ENCODE measurements at places on chromosomes 6 and 20.

DNA sequence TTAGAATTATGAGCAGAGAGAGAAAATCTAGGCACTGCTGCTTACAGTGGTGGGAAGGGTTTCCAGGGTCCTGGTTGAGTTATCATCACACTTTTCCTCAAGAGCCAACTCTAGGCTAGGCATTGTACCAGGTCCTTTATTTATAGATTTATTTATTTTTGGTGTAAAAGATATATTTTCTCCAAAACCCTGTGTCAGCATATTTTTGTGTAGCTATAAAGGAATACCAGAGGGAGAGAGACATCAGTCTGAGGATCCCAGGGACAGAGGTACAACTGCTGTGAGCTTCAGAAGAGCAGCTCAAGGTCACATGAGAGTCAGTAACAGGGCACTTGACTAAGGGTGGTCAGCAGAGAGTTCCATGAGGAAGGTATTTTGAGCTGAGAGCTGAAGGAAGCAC, 159.7 kb downstream of the SLC35B3 start:
- no peak for DNase-seq

DNA sequence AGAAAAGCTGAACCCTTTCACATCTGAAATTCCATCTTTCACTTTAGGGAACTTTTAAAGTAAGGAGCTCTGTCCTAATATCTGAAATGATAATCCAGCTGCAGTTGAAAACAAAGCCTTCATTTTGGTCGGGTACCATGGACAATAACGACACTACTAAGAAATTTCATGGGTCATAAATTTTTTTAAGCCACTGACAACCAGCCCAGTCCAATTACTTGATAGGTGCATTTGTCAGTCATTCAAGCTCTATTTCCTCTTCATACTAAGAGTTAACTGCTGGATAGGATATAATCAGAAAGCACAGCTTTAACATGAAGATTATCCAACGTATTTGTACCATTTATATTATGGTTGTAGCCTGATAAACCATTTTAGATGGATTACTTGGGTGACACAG, 52.5 kb downstream of the MMUT start:
- no peak for DNase-seq

- no peak for DNase-seq
Observed at GRCh38 chr6:27977387-27977786, 20.3 kb downstream of the OR2B6 start.

- DNase-seq = no peak
Observed at GRCh38 chr6:156449569-156449968, 327.6 kb upstream of the ARID1B start.

- no peak for DNase-seq
Observed at GRCh38 chr6:117264692-117265409, 507 bp upstream of the VGLL2 start.

GRCh38 chr6:139149383-139149782, 14.5 kb downstream of the HECA start:
- DNase-seq = no peak

- DNase-seq = no peak
Observed at GRCh38 chr6:122432816-122433215, 33.4 kb downstream of the HSF2 start.

- no peak for DNase-seq
Observed at GRCh38 chr6:150271172-150271500, 97.7 kb upstream of the IYD start.

- DNase-seq = no peak
Observed at GRCh38 chr6:39432330-39433025, 110.0 kb upstream of the KCNK16 start.

- DNase-seq = no peak
Observed at GRCh38 chr6:166940643-166941068, 15.7 kb downstream of the RNASET2 start.

DNA sequence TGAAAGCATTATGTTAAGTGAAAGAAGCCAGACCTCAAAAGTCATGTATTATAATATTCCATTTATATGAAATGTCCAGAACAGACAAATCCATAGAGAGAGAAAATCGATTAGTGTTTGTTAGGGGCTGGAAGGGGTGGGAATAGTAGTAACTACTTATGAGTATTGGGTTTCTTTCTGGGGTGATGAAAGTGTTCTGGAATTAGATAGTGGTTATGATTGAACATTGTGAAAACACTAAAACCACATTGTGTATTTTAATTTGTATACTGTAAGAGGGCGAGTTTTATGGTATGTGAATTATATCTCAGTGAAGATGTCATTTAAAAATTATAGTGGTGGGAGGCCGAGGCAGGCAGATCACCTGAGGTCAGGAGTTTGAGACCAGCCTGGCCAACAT, 52.0 kb upstream of the KIF13A start:
- no peak for DNase-seq

DNA sequence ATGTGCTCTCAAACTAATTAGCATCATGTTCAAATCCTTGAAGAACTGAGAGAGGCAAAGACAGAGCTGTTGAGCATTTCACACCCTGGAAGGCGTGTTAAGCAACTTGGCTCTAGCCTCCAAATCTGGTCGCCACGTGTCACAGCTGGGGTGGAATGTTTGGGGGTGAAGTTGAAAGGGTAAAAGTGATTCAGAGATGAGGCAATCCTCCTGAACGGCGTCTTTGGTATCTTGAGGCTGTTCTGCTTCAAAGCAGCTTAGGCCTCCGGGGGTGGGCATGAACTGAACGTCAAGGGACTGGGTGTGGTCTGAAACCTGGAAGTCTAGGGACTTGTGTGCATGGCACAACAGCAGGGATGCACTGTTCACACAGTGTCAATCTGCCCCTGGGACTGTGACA, 62.3 kb downstream of the TRAM2 start:
- no peak for DNase-seq

DNA sequence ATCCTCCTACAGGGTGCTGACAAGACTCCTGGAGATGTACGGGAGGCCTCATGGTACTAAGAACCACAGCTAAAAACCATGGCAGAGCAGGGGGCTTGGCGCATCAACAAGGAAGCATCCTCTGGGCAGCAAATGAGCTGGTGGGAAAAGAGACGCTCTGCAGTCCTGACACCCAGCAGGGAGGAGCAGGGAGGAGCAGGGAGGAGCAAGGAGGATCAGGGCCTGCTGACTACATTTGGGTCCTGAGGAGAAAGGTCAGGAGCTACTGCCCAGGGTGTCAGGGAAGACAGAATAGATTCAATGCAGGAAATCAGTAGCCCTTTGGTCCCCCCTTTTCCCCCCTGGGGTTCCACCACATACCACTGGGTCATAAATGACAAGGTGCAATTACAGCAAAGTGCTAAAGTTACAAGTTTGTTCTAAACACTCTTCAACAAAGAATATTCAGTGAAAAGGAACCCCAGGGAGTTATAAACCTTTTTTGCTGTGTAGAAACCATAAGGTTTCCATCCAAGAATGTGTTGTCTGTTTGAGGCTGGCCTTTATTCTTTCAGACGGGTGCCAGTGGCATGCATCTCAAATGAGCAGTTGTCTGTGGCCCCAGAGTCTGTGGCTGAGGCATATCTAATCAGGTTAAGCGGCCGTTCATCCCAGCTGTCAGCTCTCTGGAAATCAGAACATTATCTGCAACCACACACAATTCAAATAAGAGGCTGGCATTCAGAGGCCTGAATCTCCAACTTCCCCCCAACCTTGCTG, 325.0 kb downstream of the CDC5L start:
- no peak for DNase-seq

DNA sequence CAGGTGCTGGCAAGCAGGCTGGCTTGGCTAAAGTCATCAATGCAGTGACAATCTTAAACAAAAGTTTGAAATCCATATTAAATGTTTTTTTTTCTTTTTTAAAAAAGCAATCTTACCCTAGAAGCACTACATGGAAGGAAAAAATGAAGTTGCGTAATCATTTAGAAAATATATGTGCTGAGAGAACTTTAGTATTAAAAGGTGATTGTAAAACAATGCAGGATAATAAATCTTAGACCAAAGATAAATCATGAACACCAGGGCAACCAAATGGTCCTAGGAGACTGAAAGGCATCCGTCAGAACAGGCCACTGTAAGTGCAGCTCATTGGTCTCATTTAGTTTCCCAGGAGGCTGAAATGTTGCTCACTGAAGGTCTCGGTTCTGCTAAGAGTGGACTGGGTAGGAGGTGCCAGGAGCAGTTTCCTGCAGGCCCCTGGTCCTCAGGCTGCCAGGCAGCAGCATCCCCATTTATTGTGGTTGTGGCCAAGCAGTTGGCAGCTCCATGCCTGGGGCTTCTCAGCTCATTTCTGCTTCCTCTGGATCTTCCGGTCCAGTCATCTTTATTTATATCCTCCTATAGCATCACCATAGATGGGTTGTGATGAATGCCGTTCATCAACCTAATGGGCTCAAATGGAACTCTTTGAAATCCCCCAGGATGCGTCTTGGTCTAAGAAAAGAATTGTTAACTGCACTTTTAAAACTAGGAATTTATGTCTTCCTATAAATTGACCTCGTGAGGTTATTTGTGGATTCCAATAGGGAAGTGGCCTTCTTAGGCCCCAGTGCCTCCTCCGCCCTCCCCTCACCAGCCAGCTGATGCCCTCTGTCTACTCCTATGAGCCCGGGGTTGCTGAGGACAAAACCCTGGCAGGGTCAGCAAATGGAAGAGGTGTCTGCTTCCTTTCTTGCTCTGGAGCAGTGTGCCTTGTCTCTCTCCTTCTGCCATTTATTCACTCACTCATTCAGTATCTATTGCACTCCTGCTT, 269.0 kb downstream of the UST start:
- no peak for DNase-seq

- DNase-seq = no peak
Observed at GRCh38 chr6:106460481-106460880, 100.0 kb downstream of the CRYBG1 start.
